ENCODE measurements at places on chromosomes 1 and 21.

- DNase-seq, result no peak
Observed at GRCh38 chr1:158371188-158371953, 17.7 kb downstream of the CD1E start.

- no peak for DNase-seq
Observed at GRCh38 chr1:228041316-228041715, 34.5 kb downstream of the WNT3A start.

DNA sequence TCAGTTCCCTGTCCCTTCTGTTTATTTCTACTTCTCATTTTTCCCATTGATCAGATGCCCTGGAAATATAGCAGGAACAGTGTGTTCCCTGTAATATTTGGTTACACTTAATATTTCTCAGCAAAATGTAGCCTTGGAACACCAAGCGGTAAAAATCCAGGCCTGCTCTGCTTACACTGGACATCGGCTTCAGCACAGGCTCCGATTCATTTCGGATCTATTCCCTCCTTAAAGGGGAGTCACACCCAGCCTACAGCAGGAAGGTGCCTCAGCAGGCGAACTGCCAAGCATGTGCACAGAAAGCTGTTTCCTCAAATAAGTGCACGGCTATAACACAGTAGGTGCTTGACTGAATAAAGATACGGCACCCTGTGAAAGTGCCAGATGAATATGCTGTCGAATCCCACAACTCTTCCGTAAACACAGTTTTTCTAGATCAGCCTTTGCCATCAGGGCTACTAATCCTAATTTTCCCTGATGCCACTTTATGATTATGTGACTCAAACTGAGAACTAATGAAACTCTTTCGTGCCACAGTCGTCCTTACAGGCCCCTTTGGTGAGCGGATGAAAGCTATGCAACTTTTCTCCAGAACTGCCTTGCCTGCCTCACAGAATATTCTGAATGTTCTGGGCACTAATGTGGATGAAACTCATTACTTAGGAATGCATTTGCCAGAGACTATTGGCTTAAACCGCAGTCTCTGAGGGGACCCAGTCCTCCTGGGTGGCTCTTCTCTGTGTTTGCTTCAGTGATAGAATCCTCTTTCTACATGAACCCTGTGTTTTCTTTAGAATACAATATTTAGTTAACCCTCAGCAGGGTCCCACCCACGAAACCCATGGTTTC lies 275.5 kb upstream of the RUNX1 start:
- DNase-seq, result no peak

DNA sequence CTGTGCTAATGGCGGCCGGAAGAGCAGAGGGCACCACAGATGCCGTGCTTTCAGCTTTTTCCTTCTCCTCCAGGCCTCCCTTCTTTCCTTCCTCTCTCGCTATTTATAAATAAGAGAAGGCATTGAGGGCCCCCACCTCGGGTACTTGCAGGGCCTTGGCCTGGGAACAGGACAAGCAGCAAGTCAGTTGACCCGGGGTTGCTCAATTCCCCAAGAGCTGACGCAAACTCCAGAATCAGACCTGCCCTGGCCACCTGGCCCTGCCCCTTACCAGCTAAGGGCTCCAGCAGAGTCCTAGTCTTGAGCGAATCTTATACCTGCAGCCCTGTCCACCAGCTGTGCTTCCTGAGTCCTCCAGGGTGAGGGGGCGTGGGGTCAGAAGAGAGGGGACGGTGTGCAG lies 13.5 kb downstream of the TNFRSF1B start:
- DNase-seq, result no peak

DNA sequence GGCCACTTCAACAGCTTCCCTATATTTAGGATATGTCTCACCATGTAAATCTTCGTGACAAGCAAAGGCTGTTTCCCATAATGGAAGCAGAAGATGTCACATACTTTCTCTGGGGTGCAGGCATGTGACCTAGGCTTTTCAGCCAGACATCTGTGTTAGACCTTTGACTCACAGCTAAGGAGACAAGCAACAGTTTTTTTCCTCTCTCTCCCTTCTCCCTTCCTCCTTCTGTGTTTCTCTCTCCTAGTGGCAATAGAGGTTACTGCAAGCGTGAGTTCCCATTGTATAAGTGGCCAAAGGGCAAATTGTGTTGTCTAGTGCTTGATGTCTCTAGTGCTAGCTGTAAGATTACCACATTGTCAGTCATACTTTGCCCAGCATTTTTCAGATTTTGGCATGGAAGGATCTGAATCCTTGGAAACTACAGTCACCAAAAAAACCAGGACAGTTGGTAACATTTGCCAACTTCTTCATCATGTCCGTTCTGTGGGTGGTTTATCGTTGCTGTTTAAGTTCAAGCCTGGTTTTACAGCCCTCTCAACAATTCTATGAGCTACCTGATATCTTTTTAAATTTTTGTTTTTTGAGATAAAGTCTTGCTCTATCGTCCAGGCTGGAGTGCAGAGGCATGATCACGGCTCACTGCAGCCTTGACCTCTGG lies 44.4 kb upstream of the RABGAP1L start:
- DNase-seq, result no peak

GRCh38 chr21:38246511-38246910 lies 10.3 kb upstream of the KCNJ15 start:
- DNase-seq, result no peak

GRCh38 chr1:98325646-98326440 lies 335.7 kb upstream of the SNX7 start:
- DNase-seq, result no peak

DNA sequence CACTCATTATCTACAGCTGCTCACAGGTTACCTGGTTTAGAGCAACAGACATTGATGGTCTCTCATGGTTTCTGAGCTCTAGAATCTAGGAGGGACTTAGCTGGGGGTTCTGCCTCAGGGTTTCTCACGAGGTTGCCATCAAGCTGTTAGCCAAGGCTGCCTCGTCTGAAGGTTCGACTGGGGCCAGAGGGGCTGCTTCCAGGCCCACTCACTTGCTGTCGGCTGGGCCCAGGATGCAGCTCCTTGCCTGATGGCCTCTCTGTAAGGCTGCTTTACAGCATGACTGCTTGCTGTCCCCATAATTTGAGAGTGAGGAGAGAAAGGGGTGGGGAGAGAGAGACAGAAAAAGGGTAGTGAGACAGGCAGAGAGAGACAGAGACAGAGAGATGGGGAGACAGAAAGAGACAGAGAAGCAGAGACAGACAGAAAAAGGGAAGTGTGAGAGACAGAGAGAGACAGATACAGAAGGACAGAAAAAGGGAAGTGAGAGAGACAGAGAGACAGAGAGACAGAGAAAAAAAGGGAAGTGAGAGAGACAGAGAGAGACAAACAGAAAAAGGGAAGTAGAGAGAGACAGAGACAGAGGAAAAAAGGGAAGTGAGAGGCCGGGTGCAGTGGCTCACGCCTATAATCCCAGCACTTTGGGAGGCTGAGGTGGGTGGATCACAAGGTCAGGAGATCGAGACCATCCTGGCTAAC lies 106.8 kb upstream of the C1orf174 start:
- DNase-seq, result no peak

- DNase-seq, result no peak
Observed at GRCh38 chr1:74328851-74329250, 93.7 kb downstream of the TNNI3K start.

DNA sequence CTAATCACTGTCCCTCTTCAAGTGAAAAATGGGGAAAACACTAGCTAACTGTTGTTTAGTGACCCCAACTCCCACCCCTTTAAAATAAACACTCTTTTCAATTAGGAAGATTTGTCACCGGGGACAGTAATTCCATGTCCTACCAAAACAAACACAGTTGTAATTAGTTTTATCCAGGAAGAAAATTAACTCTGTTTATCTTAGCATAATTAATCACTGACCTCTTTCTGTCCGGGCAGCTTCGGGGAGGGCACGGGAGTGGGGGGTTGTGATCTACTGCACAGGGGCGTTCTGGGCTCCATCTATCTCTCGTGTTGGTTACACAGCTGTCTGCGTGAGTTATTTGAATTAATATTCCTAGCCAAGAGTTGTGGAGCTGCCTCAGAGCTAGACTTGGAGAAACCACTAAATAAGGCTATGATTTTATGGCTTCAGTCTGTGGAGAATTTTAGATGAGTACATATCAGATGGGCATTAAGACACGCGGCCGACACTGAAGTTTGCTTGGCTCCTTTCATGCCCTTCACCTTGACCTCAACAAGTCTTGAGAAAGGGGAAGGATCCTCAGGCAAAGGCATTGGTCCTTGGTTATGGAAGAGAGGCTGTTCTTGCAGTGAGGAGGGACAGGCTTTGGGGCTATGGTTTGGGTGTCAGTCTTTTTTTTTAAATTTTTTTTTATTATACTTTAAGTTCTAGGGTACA lies 102.0 kb upstream of the TRABD2B start:
- no peak for DNase-seq

DNA sequence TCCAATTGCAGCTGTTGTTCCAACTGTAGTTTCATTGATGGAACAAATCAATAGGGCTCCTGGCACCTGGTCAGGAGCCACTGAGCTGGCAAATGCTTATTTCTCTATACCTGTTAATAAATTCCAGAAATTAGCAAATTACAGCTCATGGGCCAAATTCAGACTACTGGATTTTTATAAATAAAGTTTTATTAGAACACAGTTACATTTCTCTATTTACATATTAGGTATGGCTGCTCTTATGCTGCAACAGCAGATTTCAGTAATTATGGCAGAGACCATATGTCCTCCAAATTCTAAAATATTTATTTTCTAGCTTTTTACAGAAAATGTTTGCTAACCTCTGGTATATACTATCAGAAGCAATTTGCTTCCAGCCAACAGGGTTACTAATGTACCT lies 47.8 kb downstream of the DUSP10 start:
- no peak for DNase-seq

DNA sequence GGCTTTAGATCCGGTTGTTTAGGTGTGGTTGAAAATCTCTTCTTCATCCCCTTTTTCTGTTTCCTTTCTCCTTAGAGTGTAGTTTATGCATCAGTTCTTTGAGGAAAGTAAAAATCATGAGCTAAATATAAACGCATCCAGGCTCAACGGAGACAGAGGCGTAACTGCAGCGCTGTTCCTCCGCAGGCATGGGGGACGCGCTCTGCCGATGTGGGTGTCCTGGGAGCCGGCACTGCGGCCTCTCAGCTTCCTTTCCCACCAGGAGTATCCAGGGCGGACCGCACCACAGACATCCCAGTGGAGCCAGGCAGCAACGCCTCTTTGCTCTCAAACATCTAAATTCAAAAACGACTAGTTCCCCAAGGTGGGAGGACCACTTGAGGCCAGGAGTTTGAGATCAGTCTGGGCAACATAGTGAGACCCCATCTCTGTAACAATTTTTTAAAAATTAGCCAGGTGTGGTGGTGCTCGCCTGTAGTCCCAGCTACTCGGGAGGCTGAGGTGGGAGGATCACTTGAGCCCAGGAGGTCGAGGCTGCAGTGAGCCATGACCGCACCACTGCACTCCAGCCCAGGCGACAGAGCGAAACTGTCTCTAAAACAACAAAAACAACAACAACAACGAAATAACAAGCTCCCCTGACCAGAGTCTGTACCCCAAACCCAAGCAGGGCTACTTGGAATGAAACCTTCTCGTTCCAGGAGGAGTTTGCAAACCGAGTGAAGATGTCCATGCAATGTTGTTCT lies 16.4 kb downstream of the SLC45A1 start:
- no peak for DNase-seq

DNA sequence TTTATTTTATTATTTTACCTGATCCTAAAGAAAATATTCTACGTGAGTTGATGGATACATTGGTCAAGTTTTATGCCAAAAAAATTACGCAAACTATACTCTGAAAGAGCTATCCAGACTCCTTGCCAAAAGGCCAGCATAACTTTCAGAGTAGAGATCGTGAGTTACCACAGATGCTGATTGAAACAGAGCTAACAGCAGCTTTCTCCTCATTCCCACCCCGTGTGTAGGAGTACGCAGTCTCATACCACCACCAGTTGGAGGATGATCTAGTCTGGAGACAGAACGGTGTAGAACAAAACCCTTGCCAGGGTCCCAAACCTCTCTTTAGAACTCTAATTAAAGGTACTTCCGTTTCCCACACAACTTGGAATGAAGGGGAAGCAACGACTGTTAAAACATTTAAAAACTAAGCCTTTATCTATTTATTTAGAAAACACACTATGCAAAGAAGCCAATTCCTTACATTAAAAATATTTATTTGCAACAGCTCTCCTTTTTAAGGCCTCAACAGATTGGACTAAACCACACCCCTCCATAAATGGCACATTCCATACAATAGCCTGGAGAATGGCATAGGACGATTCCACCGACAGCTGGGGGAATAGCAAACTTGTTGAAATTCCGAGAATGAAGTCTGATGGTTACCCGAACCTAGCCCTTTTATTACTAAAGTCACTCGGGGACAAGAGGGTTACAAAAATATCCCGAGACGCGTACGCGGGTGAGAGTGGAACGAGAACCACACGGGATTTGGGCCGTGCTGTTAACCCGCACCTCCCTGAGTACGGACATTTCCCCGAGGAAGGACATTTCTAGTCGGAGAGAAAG lies 1.4 kb downstream of the NUCKS1 start:
- DNase-seq, result no peak

GRCh38 chr1:175250027-175250426 lies 57.5 kb upstream of the KIAA0040 start:
- DNase-seq, result no peak

GRCh38 chr1:211331011-211331709 lies 4.5 kb downstream of the TRAF5 start:
- DNase-seq, result no peak

DNA sequence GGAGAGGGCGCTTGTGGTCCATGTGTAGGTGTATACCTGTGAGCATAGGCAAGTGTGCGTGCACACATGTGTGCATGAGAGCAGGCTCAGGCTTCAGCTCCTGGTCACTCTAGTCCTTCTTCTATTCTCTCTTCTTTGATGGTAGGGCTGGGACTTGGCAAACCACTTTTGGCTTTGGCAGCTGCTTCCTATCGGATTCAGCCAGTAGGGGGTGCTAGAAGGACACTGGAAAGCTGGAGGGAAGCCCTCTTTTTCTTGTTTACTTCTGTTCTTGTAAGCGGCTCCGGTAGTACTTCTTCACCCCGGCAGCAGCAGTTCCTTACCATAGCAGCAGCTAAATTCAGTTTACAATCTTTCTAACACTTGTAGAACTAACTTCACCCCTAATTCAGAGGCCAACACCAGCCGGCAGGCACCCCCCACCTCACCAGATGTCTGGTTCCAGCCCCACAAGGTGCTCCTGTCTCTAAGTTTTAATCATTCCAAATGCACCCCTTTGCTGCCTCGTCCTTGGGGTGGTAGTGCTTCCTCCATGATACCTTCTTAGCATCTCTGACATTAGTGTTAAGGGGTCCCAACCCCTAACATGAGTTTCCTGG lies 25.1 kb downstream of the NENF start:
- DNase-seq, result no peak

GRCh38 chr1:169100208-169100607 lies 6.3 kb upstream of the ATP1B1 start:
- DNase-seq, result no peak

- DNase-seq, result no peak
Observed at GRCh38 chr1:206590025-206590758, 22.1 kb downstream of the EIF2D start.

DNA sequence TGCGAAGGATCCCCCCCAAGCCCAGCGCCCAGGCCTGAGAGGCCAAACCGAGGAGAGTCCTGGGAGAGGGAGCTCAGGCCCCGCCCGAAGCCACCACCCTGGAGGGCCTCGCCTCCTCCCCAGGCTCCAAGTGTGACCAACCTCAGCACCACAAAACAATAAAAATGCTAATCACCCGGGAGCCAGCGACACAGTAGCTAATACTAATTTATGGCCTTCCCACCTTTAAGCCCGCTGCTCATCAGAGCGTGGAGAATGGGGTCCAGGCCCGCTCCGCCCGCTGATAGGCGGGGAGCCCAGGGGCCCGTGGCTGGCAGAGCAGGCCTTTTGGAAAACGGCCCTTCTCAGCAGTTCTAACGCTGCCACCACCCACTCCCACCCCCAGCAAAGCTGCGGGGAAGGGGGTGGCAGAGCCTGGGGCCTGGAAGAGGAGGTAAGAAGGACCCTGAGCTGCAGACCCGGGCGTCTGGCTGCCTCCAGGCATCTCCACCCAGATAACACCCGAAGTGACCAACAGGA lies 20.4 kb upstream of the TAS1R2 start:
- no peak for DNase-seq

Data from activated T-helper 1 cell treated with anti-CD3 and anti-CD28 coated beads, Interleukin-2, amount 50 U/mL, for 16 hours (primary cell).